NCI-H1930 (cell line): ENCODE measurements at places on chromosomes 6 and 20.

DNA sequence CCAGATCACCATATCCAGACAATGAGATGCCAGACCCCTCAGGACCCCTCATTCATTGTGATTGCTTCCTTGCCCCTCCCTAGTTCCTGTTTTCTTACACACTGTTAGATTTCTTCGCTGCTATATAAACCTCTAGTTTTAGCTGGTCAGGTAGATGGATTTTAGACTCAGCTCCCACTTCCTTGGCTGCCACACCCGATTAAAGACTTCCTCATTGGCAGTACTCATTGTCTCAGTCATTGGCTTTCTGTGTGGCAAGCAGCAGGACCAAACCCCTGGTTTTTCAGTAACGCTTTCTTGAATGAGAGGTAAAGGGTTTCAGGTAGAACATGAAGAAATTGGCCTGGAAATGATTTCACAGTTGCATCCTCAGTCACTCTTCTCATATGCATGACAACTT is 47.9 kb downstream of the QRSL1 start:
- DNase-seq: no peak

- DNase-seq: no peak
Observed at GRCh38 chr6:50116797-50117542, 67.2 kb upstream of the DEFB112 start.

GRCh38 chr6:83767033-83767432 is 58.1 kb upstream of the SNAP91 start:
- DNase-seq: no peak

DNA sequence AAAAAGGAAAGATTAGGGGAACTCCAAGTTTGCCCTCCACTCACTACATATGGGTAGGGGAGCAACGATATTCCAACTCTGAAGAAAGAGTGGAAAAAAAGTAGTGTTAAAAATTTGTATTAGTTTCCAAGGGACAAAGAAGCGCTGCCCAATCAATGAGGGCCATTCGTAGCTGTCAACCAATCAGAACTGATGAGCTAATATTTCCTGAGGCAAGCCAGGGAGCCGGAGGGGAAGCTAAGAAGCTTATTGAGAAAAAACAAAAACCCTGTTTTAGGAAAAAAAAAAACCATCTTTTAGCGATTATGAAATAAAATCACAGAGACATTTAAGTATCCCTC is 59.5 kb downstream of the TRIM38 start:
- DNase-seq: peak; percentile 44

DNA sequence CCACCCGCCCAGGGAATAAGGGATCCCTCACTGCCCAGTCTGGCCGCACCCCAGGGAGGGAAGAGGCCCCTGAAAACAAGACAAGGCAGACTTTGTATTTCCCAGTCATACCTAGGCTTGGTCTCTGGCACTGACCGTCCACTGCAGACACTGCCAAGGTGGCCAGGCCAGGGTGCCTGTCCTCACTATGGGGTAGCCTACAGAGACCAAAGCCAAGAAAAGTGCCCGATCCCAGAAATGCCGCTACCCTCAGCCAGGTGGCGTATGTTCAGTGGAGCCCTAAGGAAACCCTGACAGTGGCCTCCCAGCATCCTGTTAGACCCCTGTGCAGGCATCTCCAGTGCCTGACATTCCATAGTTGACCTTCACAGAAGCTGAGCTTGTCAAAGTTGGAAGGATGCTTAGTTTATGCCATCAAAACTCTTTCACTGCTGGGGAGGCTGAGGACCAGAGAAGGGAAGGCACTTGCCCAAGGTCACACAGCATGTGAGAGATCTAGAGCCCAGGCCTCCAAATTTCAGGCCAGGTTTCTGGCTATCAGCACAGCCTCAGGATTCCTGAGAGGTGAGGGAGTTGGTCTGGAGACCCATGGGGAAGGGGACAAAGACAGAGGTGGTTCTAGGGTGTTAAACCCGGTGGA is 2.5 kb downstream of the SCRT2 start:
- DNase-seq: no peak

DNA sequence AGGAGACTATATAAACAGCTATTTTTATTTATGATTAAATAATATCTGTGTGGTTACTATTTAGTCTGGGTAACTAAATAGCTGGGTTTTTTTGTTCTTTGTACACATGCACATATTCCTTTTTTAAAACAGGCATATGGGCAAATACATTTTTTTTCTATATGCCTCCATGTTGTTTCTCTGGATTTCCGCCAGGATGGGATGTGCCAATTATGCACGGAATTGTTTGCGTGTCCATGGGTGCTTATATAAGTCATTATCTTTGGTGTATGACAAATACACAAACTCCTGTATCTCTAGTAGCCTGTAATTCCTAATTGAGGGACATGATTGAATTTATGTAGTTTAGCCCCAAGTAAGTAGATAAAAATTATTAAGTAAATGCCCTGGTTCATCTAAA is 226.9 kb downstream of the BCKDHB start:
- peak; percentile 17 for DNase-seq

GRCh38 chr6:92270365-92270764 is 1149.0 kb downstream of the EPHA7 start:
- no peak for DNase-seq

- DNase-seq: no peak
Observed at GRCh38 chr6:107319906-107320530, 139.3 kb downstream of the PDSS2 start.

DNA sequence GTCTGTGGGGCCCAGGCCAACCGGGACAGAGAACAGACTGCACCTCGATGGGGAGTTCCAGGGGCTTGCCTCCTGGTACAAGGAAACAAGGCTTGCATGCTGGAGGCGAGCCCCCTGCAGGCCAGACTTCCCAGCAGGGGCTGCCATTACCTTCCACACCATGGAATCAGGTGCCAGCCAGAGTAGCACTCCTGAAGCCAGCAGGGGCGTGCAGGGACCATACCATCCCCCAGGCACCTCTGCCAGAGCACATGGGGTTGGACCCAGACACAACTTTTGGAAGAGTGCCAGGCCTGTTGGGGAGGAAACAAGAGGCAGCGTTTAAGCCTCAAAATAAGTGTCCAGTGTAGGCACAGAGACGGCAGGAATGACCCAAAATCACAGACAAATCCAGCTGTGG is 6.5 kb downstream of the DDO start:
- no peak for DNase-seq

- no peak for DNase-seq
Observed at GRCh38 chr6:96715608-96716007, 121.7 kb downstream of the GPR63 start.
